Kidney epithelial cell (primary cell): ENCODE measurements at places on chromosomes 3 and 15. TPM values are rescaled to one million over a fixed set of nuclear protein-coding genes. Genes with fewer than 3 reads are reported as not detected.

DNA sequence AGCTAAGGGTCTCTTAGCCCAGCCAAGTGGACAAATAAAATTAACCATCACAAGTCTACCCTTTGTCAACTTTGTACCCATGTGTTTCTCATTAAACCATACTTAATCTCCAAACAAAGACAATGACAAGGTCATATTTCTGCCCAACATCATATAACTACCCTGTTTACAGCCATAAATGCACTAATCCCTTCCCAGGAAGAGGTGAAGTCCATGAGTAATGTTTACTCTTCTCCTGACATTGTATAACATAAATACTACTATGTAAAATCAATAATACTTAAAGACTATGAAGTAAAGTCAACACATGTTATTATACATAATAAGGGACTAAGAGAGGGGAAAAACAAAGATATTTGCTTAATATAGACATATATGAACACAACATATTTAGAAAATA, 38.5 kb upstream of the FAN1 start:
- no peak for DNase-seq

- DNase-seq: no peak
Measured at GRCh38 chr3:111763968-111764367, 95.1 kb upstream of the PHLDB2 start.

DNA sequence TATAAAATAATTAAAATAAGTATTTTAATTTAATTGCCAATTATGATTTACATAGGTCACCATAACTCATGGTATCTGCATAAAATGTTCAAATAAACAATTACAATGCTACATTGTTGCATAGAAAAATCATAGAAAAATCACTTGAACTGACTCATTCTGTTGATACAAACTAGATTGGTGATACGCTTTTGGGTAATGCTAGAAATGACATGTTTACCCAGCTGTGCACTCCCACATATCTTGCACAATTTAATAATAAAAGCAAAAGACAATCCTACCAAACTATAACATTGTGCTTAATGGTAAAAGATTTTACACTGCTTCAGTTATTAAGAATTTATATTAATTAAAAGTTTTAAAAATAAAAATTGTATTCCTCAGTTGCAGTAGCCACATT, 45.8 kb upstream of the FBXL22 start:
- no peak for DNase-seq

- DNase-seq: no peak
Measured at GRCh38 chr15:77986891-77987764, 90.4 kb downstream of the TBC1D2B start.

DNA sequence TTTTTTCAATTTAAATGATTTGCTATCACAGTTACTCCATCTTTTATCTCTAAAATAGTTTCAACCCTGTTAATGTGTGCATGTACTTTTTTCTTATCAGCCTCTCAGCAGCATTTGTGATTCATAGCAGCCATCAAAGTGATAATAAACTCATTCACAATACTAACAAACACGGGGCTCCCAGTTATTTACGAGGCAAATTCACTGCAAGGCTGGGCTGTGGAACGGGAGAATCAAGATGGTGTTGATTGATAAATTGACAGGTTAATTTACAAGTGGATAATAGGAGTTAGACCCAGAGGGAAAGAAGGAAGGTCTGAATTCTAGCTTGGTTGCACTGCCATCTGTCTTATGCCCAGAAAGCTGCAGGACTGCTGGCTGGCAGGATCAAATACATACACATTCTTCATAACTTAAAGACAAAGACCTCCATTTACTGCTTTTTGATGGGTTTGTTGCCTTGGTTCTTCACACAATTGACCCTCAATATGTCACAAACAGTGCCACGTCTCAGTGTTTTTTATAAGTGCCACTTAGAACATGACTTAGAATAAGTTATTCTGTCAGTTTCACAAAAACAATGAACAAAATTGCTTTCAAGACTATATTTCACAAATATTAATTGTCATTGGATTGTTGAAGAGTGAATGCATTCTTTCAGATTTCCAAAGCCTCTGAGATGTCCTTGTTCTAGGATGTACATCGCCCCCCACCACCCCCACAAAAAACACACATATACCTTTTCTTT, 562.8 kb downstream of the NR2F2 start:
- peak; percentile 10 for DNase-seq

DNA sequence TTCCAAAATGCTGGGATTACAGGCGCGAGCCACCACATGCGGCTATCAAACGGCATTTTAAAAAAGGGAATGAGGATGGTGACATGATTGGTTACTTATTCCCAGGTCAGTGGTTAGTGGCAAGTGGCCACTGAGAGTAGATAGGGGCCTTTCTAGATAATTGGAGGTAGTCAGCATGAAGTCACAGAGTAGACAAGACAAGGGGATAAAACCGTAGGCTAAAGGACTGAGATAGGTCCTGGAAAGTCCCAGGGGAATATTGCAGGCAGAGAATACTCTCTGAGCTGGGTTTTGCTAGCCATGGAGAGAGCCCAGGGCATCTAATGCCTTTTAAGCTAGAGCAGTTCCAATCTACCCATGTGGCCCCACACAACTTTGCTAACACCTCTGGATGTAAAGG, 52.2 kb downstream of the KCNAB1 start:
- no peak for DNase-seq

DNA sequence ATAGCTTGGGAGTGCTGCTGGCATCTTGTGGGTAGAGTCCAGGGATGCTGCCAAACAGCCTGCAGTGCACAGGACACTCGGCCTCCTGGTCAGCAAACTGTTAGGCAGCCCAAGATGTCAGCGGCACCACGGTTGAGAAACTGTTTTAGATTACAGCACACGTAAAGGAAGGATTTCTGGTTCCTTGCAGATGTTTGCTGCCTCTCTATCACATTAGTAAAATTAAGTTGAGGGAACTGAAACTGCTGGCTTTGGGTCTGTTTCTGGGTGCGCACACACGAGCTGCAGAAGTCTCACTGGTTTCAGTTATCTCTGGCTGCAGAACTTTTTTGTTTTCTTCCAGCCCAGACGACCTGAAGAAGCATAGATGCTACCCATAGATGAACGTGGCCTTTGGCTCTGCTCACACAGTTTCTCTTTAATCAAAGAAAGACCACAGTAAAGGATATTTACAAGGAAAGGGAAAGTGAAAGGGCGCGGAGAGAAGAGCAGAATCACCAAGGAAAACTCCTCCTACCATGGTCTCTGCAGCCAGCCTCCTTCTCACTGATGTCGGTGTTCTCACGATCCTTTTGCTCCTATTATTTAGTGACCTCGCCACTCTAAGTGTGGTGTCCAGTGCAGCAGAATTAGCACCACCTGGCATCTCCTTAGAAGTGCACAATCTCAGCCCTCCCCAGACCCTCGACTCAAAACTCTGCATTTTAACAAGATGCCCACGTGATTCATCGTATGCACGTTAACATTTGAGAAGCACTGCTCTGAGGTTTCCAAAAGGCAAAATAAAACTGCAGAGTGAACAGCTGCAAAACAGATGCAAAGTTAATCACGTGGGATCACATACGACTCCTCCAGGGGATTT, 50.6 kb upstream of the AKAP13 start:
- no peak for DNase-seq

DNA sequence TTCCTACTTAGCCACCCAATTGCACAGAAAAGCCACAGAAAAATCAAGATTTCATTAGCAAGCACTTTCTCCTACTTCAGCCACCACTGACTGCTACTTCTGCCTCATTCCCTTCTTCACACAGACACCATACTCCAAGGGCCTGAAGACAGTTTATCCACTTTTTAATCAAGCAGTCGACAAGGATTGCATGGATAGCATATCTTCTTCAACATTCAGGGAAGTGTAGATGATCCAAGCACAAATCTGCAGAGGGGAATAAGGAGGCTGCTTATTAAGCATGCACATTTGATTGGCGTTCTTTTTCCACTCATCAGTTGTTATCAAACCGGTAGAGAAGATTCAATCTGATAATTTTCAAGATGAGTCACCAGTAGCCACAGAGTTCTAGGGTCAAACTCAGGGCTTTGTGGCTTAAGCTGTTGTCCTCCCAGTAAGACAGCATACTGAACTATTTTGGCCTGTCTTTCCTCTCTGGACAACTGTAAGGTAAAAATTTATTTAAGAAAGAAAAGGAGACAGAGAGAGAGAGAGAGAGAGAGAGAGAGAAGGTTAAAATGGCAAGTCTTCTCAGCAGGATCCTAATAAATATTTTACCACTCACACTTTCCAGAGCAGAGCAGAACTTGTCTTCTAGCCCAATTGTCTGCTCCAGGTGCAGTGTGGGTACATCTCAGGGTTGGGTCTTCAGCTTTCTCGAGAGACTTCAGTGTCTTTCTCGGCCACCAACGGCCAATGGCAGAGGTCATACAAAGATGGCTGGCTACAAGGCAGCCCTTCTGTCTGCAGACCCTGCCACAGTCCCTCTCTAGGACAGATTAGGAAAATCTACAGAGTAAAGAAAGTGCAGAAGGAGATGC, 80.6 kb upstream of the BHLHE40 start:
- DNase-seq: no peak

- DNase-seq: no peak
Measured at GRCh38 chr15:53218666-53219580, 428.8 kb upstream of the ONECUT1 start.

DNA sequence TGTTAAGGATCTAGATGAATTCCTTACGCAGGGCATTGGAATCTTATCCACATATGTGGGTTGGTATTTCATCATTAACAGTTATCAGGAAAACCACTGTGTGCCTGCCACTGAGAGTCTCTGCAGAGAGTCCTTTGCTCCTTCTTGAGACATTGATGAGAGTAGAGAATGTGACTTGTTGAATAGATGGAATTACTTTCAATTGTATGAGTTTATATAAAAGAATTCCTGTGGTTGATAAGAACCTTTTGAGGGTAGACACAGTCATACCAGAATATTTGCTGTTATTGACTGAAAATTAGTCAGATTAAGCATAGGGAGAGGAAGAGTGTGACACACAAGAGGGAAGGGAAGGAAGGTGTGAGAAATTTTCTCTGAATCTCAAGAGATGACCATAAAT, 30.8 kb downstream of the ARHGEF26 start:
- DNase-seq: no peak

- no peak for DNase-seq
Measured at GRCh38 chr3:49007771-49008528, 759 bp downstream of the WDR6 start.

- peak; percentile 18 for DNase-seq
Measured at GRCh38 chr3:48678056-48678455, 7.7 kb downstream of the NCKIPSD start.

DNA sequence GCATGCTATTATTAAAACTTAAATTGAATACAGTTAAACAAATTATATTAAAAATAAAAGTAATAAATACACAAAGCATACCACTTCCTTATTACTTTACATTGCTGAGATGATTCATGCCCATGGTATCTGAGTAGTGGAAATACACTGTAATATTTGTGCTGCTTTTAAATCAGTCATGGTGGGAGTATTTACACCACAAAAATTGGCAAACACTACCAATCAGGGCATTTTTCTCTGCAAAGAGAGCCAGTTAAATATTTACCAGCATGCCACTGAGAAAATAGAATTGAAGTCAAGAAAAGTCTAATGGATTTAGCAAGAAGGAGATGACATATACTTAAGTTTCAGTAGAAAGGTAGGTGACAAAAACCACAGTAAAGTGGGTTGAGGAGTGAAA, 19.6 kb downstream of the PPARG start:
- DNase-seq: peak; percentile 83

DNA sequence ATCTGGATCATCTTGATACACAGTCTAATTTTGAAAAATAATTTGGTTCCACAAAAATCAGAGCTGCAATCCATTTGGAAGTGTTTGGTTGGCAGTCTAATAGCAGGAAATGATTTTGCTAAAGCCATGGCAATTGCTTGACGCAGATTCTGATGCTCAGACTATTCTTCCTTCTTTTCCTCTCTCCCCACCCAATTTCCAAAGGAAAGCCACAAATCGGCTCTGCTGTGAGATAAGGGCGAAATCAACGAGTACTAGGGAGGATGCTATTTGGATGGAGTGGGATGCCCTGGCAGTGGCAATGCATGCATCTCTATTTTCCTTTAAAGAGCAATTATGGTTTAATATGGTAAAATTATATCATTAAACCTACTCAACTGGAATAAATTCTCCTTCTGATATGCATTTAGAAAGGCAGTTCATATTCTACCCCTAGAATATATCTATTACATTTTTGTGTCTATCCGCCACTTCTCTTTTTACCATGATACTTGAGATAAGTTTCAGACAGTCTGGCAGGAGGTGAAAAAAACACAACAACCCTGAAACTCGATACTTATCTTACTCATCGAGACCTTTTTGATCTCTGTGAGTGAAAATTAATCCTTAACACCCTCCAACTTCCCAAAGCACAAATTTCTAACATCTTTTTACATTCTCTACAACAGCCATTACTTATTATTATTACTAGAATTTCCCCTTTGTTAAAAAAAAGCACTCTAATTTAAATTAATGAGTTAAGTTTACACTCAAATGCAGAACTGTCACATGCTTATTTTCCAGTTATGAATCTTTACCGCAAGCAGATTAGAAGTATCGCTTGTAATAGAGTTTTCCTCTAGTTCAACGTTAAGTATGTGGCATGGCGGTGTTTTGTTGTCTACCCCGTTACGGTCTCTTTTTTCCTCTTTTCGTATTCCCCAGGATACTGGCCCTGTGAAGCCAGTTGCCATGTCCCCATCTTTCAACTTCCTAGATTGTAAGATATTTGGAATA, 433.3 kb downstream of the FOXP1 start:
- DNase-seq: no peak

DNA sequence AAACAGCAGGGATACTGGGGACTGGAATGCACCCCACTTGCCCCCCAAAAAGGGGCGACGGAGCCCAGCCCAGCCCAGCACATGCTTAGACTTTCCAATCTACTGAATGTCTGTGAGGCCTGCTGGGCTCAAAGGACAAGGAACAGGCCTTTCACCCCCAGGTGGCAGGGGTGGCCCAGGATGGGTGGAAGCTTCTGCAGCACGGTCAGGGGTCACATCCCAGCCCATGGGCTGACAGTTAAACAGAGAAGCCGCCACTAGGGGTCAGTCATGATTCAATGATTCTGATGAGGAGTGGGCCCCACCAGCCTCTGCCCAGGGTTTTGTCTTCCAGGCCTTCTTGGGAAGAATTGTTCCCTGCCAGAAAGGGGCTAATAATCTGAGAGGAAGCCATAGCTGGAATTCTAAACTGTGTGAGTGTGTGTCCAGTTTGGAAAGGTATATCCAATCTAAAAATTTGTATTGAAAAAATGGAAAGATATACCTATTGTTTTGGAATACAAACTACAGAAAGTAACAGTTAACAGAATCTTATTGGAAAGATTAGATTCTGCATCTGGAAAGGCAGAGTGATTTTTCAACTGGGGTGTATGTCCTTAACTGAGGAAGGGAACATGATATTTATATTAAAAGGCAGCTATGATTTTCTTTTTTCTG, 2.2 kb downstream of the CHRNB4 start:
- peak; percentile 16 for DNase-seq

PLA2G4F gene
- 0.84 and 5.2 TPM in 2 replicates for total RNA-seq

RASL12 gene
- total RNA-seq: 0.92 TPM in 1 of 2 replicates, not detected in the other

DTX3L gene
- total RNA-seq: 42.9 and 46.8 TPM in 2 replicates

TTLL13 gene
- total RNA-seq: 0.41 TPM in 1 of 2 replicates, not detected in the other

CD200R1 gene
- total RNA-seq: not detected in 2 replicates

IL16 gene
- total RNA-seq: not detected in 2 replicates

GPR15 gene
- total RNA-seq: not detected in 2 replicates

AMIGO3 gene
- total RNA-seq: 2.9 TPM in 1 of 2 replicates, not detected in the other
